T-helper 1 cell treated with Interleukin-12 subunit alpha and Interleukin-12 subunit beta and Interleukin-4 antibody, amounts not matched to agents 30 ng/mL and 1 ng/mL, for 36 hours (primary cell): ENCODE measurements at places on chromosomes 2 and 18. TPM values are rescaled to one million over a fixed set of nuclear protein-coding genes. Genes with fewer than 3 reads are reported as not detected.

The STPG4 gene
- total RNA-seq: 0.22 TPM in 1 of 2 replicates, not detected in the other

The DUSP2 gene
- 71.0 and 74.7 TPM in 2 replicates for total RNA-seq

The UCN gene
- total RNA-seq: 1.6 and 2.6 TPM in 2 replicates

The SERPINB3 gene
- not detected in 2 replicates for total RNA-seq

The IL1A gene
- 1.7 and 2.0 TPM in 2 replicates for total RNA-seq

The NYAP2 gene
- not detected in 2 replicates for total RNA-seq

The RPIA gene
- 39.3 and 39.4 TPM in 2 replicates for total RNA-seq

The PER2 gene
- total RNA-seq: 10.6 and 10.7 TPM in 2 replicates

The ALPI gene
- total RNA-seq: not detected in 2 replicates

The NT5C1B gene
- total RNA-seq: not detected in 2 replicates

The COBLL1 gene
- total RNA-seq: not detected in 2 replicates

The ASB18 gene
- not detected in 2 replicates for total RNA-seq

The SPHKAP gene
- total RNA-seq: not detected in 2 replicates

The CELF4 gene
- not detected in 2 replicates for total RNA-seq

The ACTR3 gene
- 686 and 691 TPM in 2 replicates for total RNA-seq

The TEKT4 gene
- 0.39 and 0.64 TPM in 2 replicates for total RNA-seq

The AQP12A gene
- not detected in 2 replicates for total RNA-seq

The TUBA3E gene
- total RNA-seq: not detected in 2 replicates

The RTKN gene
- 3.7 and 4.0 TPM in 2 replicates for total RNA-seq

The MEMO1 gene
- total RNA-seq: 42.9 and 50.2 TPM in 2 replicates

The CAVIN2 gene
- not detected in 2 replicates for total RNA-seq

The GPR45 gene
- total RNA-seq: not detected in 2 replicates

The BOLL gene
- total RNA-seq: not detected in 2 replicates

The LBX2 gene
- 0.42 and 0.98 TPM in 2 replicates for total RNA-seq
